ENCODE measurements at places on chromosomes 3 and 15. TPM values are rescaled to one million over a fixed set of nuclear protein-coding genes. Genes with fewer than 3 reads are reported as not detected.
A peak's percentile ranks its signal among the peaks of the same experiment; 100 is the strongest.

The SACM1L gene
- polyA plus RNA-seq = 26.4 TPM

The PLD1 gene
- 20.2 TPM for polyA plus RNA-seq

The ITIH4 gene
- polyA plus RNA-seq = 0.63 TPM

The TAGLN3 gene
- 2.2 TPM for polyA plus RNA-seq

The GOLGA8N gene
- polyA plus RNA-seq = 3.2 TPM

The REC114 gene
- polyA plus RNA-seq = not detected

The TM6SF1 gene
- polyA plus RNA-seq = 11.5 TPM

The TRPM1 gene
- not detected for polyA plus RNA-seq

The CKMT1A gene
- not detected for polyA plus RNA-seq

The TPRG1 gene
- polyA plus RNA-seq = 0.11 TPM

The SCAMP5 gene
- 2.1 TPM for polyA plus RNA-seq

GRCh38 chr3:63584681-63585080, 67.8 kb upstream of the SNTN start:
- no peak for DNase-seq

- DNase-seq = no peak
Observed at GRCh38 chr15:62459875-62460274, 294.8 kb upstream of the C2CD4B start.

DNA sequence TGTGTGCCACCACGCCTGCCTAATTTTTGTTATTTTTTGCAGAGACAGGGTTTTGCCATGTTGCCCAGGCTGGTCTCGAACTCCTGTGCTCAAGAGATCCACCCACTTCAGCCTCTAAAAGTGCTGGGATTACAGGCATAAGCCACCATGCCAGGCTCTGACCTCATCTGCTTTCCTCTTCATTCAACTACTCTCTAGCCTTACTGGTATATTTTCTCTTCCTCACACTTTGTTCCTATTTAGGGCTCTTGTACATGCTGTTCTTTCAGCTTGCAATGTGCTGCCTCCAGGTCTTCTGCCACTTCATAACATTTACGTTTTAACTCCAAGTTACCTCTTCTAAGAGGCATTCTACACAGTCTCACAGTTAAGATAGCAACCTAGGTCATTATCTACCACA, 34.9 kb downstream of the PIK3CB start:
- DNase-seq = no peak

- DNase-seq = no peak
Observed at GRCh38 chr15:100096248-100096600, 245.6 kb downstream of the ADAMTS17 start.

- DNase-seq = peak; percentile 79
Observed at GRCh38 chr3:15377961-15378791, 45.8 kb upstream of the SH3BP5 start.

GRCh38 chr3:67856718-67857117, 202.3 kb upstream of the SUCLG2 start:
- no peak for DNase-seq

- peak; percentile 69 for DNase-seq
Observed at GRCh38 chr15:95559875-95560394, 770.6 kb upstream of the NR2F2 start.

DNA sequence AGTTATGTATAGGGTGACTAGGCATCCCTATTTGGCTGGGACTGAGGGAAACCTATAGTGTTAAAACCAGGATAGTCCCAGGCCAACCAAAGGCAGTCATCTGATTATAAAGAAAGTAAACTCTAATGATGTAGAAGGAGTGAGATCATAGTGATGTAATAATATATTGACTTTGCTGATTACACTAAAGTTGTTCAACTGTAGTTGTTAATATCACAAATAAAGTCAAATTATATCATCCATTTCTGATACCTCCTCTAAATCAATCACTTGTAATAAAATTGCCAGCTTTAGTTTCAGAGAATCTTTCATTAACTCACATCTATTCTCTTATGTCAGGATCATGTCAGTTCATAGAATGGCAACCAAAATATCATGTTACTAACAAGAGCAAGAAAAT, 98.6 kb downstream of the FOXB1 start:
- no peak for DNase-seq

DNA sequence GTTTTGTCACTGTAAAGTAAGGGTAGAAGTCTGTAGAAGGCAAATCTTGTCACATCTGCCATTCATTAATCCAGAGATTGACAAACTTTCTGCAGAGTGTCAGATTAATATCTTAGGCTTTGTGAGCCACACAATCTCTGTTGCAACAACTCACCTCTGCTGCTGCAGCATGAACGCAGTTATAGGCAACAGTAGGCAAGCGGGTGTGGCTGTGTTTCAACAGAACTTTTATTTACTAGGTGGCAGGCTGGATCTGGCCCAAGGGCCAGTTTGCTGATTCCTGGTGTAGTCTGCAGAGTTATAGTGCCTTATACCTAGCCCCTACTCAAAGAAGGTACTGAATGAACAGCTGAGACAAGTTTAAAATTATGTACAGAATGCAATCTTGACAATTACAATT, 396.7 kb downstream of the FOXP1 start:
- no peak for DNase-seq

DNA sequence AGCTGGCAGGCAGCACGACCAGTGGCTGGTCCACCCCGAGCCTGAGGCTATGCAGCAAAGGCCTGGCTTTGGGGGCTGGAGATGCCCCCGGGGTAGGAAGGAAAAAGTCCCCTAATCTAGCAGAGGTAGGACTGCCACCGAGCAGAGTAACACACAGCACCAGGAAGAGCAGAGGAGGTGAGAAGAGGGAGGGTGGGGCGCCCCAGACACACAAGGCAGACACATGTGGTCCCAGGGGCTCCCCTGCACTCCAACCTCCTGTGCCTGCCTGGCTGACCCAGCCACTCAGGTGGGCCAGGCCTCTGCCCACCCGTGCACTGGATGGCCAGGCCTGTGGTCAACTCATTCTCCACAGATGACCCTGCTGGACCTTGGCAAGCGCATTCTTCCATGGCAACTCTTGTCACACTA, 112.4 kb downstream of the ADCY5 start:
- DNase-seq = no peak

DNA sequence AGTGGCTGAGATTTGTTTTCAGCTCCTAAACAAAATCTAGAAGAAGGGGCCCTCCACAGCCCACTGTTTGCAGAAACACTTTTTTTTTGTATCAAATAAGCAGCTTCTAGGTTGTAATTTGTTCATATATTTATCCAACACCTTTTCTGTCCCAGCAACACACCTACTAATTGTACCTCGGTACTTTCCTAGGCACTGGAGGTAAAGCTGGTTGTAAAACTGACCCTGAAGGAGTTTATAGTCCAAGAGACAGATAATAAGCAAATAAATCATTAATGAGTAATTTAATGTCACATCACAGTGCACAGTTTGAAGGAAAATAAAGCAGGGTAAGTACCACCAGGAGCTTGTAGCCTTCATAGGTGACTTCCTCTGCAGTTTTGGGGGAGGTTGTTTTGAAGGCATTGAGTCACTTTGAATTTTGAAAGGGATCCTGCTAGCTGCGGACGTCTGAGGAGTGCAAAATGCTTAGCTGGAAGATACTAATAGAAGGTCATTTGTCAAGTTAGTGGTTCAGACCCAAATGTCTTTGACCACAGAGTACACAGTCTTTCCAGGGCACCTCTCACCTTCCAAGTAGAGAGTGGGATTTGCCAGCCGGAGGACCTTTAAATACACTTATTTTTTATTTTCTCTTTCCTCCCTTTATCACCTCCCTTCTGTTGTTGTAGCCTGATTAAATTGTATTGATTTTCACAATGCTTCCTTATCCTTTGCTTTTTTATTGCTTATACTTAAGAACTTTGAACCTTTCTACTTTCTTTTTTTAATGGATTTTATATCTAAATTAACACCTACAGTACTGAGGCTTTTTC, 53.8 kb downstream of the CMSS1 start:
- DNase-seq = no peak

DNA sequence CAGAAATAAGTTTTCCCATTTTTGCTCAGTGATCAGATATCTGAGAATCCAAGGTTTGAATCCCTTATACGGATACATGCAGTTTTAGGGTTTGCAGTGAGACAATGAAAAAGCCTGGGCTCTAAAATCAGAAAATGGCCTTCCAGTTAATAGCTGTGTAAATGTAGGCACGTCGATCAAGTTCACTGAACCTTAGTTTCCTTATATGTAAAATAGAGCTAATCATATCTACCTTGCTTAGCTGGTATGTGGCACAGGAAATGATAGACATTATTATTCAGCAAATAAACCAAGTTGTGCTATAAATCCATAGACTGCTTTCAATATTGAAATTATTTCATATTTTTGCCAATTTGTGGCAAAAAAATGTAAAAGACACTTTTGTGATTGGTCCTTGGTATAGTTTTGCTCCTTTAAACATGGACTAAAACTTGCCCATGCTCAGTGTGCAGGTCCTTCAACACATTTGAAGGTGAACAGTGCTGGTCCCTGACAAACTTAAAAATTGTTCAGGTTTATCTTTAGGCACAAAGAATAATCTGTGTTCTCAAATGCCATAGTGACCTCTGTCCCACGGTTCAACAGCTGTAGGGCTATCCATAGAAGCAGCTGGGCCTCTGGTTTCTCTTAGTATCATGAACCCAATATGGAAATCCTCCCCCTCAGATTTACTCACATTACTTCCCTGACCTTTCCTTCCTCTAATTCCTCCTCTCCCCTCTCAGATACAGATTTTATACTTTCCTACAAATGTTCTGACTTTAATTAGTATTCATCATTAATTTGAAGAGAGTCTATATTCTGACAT, 51.0 kb downstream of the CCDC54 start:
- DNase-seq = no peak

DNA sequence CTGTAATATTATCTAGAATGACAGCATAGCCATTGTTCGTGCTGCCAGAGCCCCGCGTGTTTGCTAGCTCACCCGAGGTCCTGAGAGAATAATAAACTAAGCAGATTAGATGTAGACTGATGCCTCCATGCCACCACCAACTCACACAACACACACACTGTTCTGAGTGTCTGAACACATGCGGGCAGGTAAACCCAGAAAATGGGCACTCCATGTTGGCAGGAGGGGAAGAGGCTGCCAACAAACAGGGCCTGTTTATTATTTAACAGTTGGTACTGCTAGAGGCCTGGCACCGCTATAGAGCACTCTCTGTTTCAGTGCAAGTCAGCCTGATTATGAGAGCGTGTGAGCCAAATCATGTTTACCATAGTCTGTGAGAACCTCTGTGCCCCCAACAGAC, 299.0 kb downstream of the ZBTB20 start:
- no peak for DNase-seq

DNA sequence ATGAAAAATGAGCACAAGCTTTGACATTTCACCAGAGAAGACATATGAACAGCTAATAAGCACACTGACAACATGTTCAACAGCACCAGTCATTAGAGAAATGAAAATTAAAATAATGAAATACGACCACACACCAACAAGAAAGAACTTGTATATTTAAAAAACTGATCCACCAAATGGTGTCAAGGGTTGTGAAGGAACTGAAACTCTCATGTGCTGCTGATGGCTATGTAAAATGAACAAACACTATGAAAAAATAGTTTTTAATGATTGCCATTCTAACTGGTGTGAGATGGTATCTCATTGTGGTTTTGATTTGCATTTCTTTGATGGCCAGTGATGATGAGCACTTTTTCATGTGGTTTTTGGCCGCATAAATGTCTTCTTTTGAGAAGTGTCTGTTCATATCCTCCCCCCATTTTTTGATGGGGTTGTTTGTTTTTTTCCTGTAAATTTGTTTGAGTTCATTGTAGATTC, 193.8 kb downstream of the SCAPER start:
- no peak for DNase-seq

DNA sequence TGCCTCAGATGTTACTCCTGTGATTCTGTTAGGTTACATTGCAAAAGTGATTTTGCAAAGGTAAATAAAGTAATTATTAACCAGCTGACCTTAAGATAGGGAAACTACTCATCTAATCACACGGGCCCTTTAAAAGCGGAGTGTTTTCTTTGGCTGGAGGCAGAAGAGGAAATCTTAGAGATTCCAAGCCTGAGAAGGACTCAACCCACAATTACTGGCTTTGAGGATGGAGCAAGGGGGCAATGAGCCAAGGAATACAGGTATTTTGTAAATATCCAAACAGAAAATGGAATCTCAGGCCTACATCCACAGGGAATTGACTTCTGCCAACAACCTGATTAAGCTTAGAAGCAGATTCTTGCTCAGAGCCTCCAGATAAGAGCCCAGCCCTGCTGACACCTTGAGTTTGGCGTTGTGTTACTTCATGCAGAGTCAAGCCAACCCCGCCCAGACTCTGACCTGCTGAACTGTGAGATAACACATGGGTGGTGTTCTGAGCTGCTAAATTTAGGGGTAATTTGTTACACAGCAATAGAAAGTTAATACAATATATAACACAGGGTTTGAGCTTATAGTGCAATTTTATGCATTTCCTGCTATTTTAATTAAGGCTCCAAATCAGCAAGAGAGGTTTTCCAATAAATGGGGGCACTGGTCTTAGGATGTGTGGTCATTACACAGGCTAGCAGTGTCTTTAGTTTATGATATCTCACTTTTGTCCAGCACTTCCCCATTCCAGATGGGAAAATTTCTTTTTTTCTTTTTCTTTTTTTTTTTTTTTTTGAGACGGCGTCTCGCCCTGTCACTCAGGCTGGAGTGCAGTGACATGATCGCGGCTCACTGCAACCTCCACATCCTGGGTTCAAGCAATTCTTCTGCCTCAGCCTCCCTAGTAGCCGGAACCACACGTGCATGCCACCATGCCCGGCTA, 19.5 kb downstream of the NFKBIZ start:
- no peak for DNase-seq

DNA sequence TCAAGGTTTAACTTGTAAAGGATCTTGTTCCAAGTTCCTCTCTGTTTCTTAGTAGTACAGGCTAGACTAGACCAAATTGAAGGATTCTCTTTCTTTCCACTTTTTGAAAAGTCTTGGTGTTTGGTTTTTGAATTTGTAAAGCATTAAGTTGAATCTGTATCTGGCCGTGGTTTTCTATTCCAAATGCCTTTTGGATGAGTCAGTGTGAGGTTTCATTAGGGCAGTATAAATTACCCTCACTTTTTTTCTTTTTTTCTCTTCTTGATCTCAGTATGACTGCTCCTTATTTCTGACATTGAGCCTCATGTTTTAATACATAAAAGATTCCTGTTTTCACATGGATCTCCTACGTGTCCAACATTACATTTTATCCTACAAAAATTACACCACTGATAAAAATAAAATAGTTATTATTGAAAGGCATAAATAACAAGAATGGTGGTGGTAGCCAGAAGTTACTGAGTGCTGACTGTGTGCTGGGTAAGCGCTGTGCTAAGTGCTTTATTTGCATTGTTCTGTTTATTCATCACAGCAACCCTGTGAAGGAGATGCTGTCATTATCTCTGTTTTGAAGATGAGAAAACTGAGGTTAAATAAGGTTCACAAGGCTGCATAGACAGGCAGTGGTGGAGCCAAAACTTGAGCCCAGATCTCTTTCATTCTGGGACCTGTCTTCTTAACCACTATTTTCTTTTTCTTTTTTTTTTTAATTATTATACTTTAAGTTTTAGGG, 48.3 kb downstream of the MITF start:
- DNase-seq = peak; percentile 29
